ENCODE measurements at places on chromosomes 6 and 20. TPM values are rescaled to one million over a fixed set of nuclear protein-coding genes. Genes with fewer than 3 reads are reported as not detected.

Gene FABP7
- 213 TPM for total RNA-seq

Gene TINAG
- not detected for total RNA-seq

Gene SENP6
- 238 TPM for total RNA-seq

Gene MOG
- 0.16 TPM for total RNA-seq

Gene ZNF322
- total RNA-seq, result 34.5 TPM

Gene SH3BGRL2
- 71.2 TPM for total RNA-seq

Gene SLC17A9
- total RNA-seq, result 4.6 TPM

Gene SLC25A27
- 97.2 TPM for total RNA-seq

Gene MTCH1
- total RNA-seq, result 175 TPM
